ENCODE measurements at places on chromosomes 1 and 21.

DNA sequence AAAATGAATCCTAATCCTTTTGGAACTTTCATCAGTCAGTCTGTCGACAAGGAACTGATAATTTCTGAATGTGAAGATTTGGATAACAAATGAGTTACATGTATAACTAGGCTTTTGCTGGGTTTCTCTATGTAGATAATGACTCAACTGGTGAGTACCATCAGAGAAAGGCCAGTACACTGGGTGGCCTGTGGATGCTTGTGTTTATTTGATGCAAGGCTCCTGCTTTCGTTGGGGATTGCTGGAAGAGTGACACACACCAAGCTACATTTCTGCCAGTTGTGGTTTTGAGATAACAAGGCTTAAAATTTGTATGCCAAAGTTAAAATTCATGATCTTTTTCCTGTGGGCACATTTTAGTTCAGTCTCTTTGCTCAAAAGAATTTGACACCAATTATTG lies 115.7 kb upstream of the UBE2U start:
- DNase-seq: no peak

DNA sequence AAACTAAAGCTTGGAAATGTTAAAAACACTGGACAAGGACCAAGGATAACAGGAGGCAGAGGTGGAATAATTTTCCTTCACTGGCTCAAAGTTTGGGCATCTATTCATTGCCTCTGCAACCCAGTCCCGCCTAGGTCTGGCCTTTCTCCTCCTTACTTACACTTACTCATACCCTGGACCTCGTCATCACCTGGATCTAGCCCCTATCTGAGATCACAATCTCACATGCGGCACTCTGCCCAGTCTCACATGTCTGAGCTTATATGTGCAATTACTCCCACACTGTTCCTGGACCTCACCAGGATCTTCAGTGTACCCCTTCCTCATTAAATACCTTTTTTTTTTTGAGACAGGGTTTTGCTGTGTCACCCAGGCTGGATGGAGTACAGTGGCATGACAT lies 37.6 kb downstream of the NVL start:
- no peak for DNase-seq

DNA sequence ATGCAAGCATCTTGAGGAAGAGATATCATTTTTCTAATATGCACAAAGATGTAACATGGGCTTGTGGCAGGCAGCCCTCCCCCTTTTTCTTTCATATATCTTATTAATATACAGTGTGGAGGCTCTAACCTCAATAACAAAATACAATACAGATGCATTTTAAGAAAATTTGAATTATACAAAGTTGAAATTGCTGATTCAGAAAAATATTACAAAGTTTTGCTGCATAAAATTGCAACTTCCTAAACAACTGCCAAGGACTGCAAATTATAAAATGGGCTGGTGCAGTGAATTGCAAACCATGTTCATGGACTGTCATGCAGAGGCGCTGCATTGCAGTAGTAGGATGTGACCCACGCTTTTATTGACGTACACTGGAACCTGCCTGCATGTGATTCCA lies 84.0 kb downstream of the LPAR3 start:
- no peak for DNase-seq

DNA sequence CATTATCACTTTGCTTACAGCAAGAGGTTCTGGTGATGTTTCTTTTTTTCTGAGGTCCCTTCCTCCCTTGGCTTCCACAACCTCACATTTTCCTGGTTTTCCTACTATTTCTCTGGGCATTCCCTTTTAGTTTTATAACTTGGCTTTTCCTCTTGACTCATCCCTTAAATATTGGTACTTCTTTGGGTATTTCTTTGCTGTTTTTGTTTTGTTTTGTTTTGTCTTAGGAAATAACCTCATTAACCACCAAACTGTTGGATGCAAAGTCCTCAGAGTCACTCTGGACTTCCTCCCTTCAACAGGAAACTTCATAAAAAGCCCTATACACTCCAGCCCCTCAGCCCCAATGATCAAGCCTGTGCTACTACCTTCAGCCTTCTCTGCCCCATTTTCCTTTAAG lies 211.1 kb downstream of the DUSP10 start:
- no peak for DNase-seq

DNA sequence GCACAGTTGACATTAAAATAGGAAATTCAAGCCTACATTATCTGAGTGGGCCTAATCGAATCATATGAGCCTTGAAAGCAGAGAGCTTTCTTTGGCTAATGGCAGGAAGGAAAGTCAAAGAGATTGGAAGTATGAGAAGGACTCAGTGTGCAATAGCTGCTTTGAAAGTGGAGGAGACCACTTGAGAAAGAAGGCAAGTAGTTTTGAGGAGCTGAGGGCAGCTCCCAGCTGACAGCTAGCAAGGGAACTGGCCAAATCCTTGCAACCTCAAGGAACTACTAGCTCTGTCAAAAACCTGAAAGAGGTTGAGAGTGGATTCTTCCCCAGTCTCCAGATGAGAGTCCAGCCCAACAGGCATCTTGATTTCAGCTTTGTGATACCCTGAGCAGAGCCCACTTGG lies 149.0 kb upstream of the CACYBP start:
- no peak for DNase-seq

DNA sequence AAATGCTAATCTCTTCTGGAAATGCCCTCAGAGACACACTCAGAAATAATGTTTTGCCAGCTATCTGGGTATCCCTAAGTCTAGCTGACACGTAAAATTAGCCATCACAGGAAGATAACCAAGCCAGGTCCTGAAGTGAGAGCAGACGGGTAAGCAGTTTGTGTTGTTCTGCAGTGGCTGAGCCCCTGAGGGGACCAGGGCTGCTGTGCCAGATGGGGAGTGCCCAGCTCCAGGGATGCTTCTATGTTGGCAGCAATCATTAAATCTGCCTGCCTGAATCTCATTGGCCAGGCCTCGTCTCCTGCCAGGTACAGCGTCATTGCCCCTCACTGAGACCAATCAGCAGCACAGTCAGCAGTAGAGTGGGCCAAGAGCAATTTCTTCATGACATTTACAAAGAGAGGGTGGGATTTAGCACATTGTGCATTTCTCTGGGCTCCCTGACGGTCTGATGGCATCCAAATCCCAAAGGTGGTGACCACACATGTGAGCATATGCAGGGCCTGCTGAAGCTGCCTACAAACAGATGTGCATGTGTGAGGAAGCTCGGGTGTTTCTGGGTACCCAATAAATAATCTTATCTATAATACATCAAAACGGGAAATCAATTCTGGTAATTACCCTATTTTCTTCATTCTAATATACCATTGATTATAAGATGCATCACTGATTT lies 58.7 kb upstream of the LRRN2 start:
- no peak for DNase-seq

- DNase-seq: no peak
Measured at GRCh38 chr21:37538971-37539590, 172.5 kb downstream of the DYRK1A start.

GRCh38 chr1:156727926-156728598 lies at the start of gene METTL25B:
TSS of gene METTL25B (plus strand) at chr1:156728469. CDS start at chr1:156729105, 636 bp downstream.
- DNase-seq: no peak

DNA sequence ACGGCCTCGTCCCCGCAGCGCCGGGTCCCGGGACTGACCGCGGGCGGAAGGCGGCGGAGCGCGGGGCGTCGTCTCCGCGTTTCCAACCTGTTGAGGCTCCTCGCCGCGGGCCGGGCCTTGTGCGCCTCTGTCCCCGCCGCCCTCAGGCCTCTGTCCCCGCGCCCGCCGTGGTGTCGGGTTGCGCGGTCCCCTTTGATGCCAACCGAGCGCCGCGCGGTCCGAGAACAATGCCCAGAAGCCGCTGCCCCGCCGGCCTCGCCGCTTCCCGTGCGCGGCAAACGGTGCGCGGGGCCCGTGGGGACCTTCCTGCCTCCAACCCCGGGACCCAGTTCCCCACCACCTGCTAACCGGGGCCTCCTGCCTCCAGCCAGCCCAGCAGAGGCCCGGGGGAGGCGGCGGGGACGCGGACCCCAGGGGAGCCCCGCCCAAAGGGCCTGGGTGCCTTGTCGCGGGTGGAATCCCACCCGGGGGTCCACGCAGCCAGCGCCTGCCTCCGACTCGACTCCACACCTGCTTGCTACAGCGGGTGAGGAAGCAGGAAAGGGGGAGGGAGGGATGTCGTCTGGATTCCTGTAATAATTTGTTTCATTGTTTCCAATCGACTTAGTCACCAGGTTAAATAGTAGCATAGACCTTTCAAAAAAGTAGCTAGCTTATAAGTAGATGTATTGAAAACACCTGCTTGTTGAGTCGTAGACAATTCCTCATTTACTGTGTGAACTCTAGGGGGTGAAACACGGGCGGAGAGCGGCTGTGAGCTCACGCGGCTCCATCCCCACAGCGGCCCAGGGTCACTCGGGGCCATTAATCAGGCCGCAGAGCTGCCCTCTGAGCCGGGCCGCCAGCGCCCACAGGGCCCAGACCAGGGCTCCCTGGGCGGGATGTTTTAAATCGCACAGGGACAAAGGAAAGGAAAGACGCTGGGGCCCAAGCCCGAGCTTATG lies 1.1 kb downstream of the COL18A1 start:
- DNase-seq: no peak
